ENCODE measurements at places on chromosomes 6 and 20. TPM values are rescaled to one million over a fixed set of nuclear protein-coding genes. Genes with fewer than 3 reads are reported as not detected.

DNA sequence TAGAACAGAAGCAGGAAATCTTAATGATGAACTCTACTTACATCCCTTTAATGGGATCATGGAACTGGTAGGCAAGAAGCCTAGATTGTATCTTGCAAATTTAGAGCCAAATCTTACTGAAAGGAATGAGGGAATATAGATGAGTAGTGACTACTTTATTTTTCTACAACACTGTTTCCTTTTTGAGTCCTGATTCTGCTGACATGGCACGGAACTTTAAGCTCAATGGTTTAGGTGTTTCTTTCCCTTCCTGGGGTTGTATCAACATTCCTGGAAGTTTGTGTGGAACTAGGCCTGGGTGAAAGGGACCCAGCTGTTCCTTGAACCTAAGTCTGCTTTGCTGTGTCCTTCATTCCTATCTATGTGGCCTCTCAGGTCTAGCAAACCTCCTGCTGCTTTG is 705.3 kb upstream of the FLRT3 start:
- no peak for DNase-seq

DNA sequence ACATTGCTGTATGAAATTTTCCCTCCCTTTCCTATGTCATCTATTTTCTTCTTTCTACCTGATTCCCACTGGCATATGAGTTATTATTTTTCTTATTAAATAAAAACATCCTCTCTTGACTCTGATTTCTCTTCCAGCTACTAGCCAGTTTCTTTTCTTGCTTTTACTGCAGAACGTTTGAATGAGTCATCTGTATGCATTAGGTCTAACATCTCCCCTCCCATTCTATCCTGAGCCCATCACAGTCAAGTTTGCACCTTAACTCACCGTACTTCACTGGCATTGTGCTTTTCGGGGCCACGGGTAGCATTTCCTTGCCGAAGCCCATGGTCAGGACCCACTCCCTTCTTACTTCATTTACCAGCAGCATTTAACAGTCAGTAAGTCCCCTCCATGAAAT is 65.7 kb downstream of the CARMIL1 start:
- no peak for DNase-seq

DNA sequence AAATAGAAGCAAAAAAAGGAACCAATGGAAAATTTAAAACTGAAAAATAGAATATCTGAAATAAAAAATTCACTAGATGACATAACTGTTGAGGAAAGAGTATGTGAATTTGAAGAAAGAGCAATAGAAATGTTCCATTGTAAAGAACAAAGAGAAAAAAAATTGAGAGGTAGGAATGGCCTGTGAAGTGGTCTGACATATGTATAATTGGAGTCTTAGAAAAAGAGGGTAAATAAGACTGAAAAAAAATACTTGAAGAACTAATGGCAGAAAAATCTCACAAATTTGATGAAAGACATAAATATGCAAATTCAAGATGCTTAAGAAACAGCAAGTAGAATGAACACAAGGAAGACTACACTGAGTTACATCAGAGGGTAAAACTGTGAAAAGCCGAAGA is 93.4 kb downstream of the QKI start:
- no peak for DNase-seq

DNA sequence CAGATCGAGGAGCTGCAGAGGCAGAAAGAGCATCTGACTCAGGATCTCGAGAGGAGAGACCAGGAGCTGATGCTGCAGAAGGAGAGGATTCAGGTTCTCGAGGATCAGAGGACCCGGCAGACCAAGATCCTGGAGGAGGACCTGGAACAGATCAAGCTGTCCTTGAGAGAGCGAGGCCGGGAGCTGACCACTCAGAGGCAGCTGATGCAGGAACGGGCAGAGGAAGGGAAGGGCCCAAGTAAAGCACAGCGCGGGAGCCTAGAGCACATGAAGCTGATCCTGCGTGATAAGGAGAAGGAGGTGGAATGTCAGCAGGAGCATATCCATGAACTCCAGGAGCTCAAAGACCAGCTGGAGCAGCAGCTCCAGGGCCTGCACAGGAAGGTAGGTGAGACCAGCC is 26.2 kb downstream of the C20orf173 start:
- DNase-seq, result no peak

GRCh38 chr6:166486536-166486880 is 100.0 kb downstream of the RAMACL start:
- no peak for DNase-seq

The MEI4 gene
- total RNA-seq, result 0.31 TPM

All from tongue (tissue), 3 donors.